SHP77 (cell line): ENCODE measurements at places on chromosomes 5 and 9.

- DNase-seq, result no peak
Observed at GRCh38 chr5:78001197-78001596, 225.1 kb upstream of the TBCA start.

DNA sequence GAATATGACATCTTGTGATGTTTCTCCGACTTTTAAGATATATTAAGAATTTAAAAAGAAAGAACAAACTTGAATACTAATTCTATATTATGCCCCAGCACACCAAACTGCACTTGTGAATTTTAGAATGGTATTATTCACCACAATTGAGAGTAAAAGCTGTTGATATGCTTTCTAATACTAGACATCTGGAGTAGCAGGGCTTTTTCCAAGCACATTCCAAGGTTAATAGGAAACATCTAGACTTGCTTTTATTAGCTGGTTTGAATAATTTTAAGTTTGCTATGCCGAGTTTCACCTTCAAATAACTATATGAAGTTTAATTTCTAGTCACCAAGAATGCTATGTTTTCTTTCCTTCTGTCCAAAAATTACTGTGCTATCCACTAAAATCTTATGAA lies 13.5 kb downstream of the NREP start:
- DNase-seq, result no peak

- DNase-seq, result no peak
Observed at GRCh38 chr5:2780421-2781171, 29.1 kb upstream of the IRX2 start.

GRCh38 chr5:63131626-63132285 lies 553.1 kb downstream of the LRRC70 start:
- DNase-seq, result no peak

DNA sequence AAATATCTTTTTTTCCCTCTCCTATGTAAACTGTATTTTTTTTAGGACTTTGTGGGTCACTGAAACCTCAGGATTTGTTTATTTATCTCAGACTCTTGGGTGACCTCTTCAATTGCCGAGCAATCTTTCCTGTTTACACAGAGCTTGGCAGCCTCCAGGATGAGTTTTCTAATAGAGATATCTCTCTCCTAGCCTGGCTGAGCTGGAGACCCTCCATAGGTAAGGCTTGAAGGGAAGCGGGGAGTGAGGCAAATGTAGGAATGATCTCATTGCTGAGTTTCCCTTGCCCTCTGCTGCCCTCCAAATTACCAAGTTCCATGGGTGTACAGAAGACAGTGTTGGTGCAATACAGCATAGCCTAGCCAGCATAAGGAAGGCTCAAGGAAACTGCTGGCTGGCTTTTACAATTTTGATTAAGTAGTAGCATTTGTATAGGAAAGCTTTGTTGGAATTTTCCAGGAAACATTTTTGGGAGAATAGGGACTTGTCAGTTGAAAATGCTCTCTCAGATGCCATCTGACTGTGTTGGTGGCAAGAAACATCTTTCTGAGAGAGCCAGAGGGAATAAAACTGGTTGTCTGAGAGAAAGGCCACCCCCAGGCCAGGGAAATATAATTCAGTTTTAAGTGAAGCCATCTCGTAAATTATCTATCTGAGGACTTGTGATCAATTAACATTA lies 116.0 kb downstream of the NMUR2 start:
- DNase-seq, result peak; percentile 29

- DNase-seq, result no peak
Observed at GRCh38 chr5:34791761-34792244, 47.2 kb upstream of the TTC23L start.

DNA sequence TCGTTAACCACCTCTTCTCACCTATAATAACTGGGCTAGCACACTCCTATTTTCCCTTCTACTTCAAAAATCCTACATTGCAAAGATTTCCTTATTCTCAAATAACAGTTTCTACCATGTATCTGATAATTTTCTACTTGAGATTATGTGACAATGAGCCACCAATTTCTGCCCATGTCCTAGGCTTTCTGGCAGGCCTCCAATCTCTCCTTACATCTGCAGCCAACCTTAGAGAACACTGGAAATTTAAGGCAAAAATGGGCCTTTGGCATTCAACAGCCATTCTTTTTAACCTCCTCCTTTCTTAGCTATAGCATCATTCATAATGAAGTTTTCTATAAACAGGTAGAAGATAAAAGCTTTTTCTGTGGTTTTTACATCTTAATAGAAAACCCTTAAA lies 225.1 kb downstream of the ARRDC3 start:
- DNase-seq, result no peak
